Ascending aorta (tissue), 2 donors: ENCODE measurements at places on chromosomes 7 and 10.

GRCh38 chr10:59672150-59672875, 37.3 kb downstream of the SLC16A9 start:
- DNase-seq, result no peak

GRCh38 chr7:112001091-112001826, 204.9 kb downstream of the DOCK4 start:
- no peak for DNase-seq

GRCh38 chr10:62727934-62728333, 76.6 kb upstream of the ADO start:
- no peak for DNase-seq

GRCh38 chr7:69395061-69395714, 203.1 kb upstream of the AUTS2 start:
- DNase-seq, result no peak

DNA sequence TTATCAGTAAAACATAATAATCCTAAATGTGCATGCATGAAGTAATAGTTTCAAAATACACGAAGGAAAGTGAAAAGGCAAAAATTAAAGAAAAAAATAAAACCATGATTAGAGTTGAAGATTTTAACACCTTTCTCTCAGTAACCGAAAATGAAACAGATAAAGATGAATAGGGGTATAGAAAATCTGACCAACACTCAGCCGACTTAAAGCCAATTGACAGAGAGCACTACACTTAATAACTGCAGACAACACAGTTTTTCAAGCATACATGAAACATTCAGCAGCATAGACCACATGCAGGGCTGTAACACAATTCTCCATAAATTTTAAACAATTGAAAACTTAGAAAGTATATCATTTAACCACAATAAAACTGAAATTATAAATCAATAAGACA, 76.1 kb downstream of the CUBN start:
- no peak for DNase-seq

DNA sequence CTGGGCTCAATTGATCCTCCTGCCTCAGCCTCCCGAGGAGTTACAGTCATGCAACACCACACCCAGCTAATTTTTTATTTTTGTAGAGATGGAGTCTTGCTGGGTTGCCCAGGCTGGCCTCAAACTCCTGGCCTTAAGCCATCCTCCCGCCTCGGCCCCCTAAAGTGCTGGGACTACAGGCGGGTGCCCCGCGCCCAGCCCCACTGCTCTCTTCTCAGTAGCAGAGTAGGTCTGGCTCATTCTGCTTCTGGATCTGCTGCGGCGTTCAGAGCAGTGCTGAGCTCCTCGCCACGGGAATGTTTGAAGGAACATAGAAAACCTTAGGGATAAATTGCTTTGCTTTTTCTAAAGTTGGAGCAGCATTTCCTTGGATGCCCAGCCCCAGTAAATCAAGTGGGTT, 27.4 kb downstream of the WIPI2 start:
- DNase-seq, result no peak

- DNase-seq, result no peak
Observed at GRCh38 chr7:148954766-148955165, 70.7 kb upstream of the EZH2 start.

DNA sequence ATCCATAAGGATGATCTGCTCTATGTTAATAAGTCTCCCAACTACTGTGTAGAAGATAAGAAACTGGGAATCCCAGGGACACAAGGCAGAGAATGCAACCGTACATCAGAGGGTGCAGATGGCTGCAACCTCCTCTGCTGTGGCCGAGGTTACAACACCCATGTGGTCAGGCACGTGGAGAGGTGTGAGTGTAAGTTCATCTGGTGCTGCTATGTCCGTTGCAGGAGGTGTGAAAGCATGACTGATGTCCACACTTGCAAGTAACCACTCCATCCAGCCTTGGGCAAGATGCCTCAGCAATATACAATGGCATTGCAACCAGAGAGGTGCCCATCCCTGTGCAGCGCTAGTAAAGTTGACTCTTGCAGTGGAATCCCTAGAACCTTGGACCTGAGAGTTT, 10.3 kb downstream of the WNT16 start:
- no peak for DNase-seq
